ENCODE measurements at places on chromosomes 7 and 10.

DNA sequence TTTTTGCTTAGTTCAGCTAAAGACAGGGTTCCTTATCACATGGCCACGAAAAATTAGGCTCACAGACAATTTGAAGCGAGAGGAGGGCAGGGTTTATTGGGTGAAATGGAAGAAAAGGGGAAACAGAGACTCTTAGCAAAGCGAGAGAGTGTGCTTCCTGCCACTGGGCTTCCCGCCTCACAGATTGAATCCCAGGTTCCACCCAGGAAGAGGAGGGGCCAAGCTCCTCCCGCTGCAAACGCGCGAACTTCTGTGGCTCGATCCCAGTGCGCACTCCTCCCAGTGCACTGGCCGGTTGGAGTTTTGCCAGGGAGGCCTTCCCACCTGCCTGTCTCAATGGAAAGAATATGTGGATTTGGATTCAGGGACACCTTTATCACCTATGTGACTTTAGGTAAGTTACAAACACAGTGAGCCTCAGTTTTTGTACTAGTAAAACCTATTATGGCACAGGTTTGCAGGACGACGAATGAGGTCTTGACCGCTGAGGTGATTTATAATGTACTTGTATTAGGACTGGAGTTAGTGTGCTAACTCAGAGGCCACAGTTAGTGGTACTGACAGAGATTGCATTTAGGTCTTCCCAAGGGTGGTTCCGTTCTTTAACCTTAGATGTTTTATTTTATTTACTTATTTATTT is 48.5 kb upstream of the SP8 start:
- no peak for DNase-seq

GRCh38 chr7:83946801-83947200 is 247.8 kb downstream of the SEMA3A start:
- DNase-seq = no peak

- DNase-seq = no peak
Measured at GRCh38 chr7:125450749-125451148, 521.1 kb upstream of the POT1 start.

DNA sequence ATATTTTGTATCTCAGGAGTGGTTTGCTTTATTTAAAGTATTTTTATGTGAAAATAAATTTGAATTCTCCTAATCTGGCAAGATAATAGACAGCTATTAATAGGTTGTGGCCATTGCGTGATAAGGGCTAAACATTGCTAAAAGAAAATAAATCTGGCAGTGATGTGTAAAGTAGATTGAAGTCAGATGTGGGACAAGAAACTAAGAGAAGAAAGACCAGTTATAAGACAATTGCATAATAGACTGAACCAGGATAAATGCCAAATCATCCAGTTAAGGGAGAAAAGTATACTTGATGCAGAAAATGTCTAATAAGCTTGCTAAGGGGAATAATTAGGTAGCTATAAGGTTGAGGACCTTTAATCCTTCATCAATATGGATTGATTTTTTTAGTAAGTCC is 197.5 kb upstream of the CSTF2T start:
- no peak for DNase-seq

GRCh38 chr10:78604721-78605120 is 464.0 kb upstream of the ZMIZ1 start:
- DNase-seq = no peak

DNA sequence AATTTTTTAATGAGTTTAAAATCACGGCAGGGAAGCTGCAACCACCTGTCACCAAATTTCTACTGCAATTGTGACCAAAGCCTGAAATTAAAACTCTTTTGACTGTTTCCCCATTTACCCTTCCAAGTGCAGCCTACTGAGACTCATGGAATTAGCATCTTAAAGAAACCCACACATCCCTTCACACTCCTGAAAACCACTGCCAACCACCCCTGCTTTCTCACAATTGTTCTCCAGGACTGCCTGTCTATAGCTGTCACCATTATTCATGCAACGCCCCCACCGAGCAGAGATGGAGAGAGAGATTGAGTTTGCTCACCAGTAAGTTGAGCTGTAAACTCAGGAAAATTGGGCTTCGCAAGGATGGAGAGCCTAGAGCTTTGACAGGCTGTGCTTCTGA is 383.8 kb upstream of the SORCS1 start:
- DNase-seq = no peak

GRCh38 chr10:78401624-78402367 is 368.1 kb downstream of the RPS24 start:
- DNase-seq = no peak

- no peak for DNase-seq
Measured at GRCh38 chr7:76343294-76343930, 15.4 kb downstream of the YWHAG start.

- no peak for DNase-seq
Measured at GRCh38 chr7:30761214-30762156, 9.6 kb downstream of the INMT start.

GRCh38 chr10:125264757-125265578 is 104.6 kb upstream of the CTBP2 start:
- DNase-seq = no peak

GRCh38 chr10:1520909-1521565 is 216.3 kb downstream of the ADARB2 start:
- no peak for DNase-seq

DNA sequence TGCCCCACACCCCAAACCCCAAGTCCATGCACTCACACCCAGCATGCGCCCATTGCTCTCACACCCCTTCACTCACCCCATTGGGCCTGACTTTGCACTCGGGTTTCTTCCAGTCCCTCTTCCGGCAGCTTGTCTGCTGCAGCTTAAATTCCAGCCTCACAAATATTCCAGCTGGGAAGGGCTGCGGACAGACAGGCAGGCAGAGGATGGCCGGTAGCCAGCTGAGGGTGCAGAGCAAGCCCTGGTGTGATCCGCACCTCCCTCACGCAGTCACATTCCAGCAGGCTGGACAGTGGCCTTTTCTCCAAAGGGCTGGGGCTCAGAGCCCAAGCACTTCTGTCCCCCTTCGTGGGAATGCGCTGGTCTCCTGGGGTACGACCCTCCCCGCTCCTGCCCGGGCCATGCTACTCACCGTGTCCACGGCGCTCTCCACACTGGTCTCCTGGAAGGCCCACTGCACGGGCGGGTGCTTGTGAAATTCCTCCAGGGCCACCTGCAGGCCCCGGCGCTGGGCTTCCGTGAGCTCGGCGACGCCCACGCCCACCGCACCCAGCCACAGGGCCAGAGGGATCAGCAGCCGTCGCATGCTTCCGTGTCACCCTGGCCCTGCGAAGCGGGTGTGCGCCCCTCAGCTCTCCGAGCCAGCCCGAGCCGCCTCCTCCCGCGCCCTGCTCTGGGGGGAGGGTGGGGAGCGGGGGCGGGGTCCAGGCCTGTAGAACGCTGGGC is 1.2 kb downstream of the RARRES2 start:
- no peak for DNase-seq

DNA sequence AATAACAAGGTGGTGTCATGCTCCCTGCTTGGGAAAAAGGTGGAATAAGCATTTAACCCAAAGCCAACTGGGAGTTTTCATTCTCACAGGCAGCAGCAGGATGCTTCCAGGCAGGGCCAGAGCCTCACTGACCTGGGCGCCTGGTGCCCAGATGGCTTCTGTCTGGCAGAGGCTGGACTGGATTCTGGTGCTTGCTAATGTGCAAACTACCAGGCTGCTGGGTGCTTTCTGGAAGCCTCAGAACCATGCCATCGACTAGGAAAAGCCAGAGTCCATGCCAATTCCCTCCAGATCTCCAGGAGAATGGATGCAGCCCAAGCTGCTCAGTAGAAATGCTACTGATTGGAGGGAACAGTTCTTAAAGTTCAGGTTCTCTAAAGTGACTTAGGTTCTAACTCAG is 36.2 kb downstream of the VIPR2 start:
- DNase-seq = no peak

DNA sequence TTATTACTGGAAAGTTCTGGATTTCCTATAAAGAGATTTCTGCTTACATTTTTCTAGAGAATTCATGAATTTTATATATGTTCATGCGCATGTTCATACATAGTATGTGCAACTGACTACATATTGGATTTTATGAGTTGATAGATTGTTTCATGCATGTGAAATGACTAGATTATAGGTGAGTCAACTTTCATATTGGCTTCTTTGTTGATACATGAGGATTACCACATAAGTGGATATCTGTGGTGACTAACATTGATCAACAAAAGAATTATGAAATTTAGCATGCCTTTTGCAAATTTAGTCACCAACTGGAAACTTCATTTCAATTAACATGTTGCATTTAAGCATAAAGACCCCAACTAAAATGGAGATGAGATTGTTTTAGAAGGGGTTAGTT is 99.0 kb downstream of the GNAT3 start:
- DNase-seq = no peak

DNA sequence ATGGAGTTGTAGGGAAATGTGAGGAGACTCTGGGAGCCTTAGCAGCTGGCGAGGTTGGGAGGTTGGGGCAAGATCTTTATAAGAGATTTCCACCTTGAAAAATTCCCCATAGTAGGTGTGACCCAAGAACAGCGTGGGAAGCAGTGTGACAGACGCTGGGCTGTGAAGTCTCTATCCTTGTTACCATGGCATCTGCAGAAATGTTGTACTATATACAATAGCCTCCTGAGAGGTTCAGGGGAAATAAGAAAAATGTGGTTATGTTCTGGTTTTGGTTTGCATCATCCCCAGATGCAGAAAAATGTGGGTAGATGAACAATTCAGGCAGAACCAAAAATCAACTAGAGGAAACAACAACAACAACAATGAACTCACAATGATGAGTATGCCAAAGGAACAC is 498.6 kb downstream of the SH2D4B start:
- no peak for DNase-seq

DNA sequence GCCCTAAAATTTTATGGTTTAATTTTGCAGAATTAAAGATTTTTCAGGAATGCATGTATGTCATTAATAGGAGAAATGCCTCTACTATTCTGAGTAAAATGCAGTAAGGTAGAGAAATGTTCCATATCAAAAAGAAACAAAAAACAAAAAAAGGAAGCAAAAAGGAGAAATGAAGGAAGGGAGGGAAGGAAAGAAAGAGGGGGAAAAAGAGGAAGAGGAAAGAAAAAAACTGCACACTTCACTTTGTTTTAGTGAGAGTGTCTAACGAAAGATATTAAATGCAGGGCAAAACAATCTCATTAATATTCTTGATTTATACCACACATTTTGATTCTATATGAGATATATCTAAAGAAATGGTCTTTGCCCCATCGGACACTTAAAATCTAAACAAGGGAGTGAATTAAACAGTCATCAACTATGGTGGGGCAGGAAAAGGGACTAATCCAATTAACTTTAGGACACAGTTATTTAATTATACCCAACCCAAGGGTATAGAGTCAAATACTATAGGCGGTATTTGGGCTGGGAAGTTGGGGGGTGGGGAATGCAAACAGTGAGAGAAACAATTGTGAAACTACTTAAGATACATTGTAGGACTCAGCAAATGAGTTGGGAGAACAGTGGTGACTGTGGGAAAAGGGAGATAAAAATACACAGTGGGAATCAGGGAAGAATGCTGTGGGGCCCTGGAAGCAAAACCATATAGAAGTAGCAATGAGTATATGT is 27.0 kb downstream of the IMMP2L start:
- no peak for DNase-seq

GRCh38 chr10:80204677-80205476 is 460 bp downstream of the ANXA11 start:
- DNase-seq = no peak

- no peak for DNase-seq
Measured at GRCh38 chr10:77360835-77361234, 276.8 kb downstream of the KCNMA1 start.

DNA sequence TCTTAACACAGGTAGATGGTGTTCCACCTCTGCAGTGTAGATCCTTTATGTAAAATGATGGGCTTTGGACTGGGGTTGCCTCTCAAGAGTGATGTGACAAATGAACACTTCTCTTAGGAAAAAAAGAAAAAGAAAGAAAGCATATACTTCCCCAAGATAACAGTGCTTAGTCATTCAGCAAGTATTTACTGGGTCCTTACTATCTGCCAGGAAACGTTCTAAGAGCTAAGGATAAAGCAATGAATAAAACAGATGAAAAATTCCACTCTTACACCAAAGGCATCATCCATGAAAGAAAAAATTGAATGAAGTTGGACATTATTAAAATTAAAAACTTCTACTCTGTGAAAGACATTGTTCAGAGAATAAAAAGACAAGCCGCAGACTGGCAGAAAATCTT is 177.3 kb downstream of the C7orf25 start:
- no peak for DNase-seq

- no peak for DNase-seq
Measured at GRCh38 chr10:91987397-91988037, 63.9 kb downstream of the BTAF1 start.

- DNase-seq = no peak
Measured at GRCh38 chr7:42125321-42125720, 111.7 kb downstream of the GLI3 start.

- no peak for DNase-seq
Measured at GRCh38 chr7:133353775-133354174, 100.9 kb downstream of the EXOC4 start.

DNA sequence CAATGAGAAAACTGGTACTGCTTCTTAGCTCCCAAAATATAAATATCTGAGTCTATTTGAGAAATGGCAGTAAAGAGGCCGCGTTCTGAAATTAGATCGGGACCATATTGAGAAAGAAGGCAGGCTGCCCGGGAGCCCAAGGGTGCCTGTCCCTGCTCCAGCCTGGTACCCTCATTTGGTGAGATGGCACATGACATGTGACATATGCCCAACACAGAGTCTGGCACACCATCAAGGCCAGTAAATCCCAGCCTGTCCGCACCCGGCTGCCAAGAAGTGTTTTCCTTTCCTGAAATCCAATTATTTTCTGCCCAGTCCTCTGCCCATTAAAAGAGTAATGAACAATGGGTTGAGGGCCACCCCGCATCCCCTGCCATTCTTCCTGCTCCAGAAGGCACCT is 66.4 kb downstream of the CDH23 start:
- DNase-seq = no peak

GRCh38 chr10:103552856-103553742 is 59.6 kb downstream of the NEURL1 start:
- no peak for DNase-seq

DNA sequence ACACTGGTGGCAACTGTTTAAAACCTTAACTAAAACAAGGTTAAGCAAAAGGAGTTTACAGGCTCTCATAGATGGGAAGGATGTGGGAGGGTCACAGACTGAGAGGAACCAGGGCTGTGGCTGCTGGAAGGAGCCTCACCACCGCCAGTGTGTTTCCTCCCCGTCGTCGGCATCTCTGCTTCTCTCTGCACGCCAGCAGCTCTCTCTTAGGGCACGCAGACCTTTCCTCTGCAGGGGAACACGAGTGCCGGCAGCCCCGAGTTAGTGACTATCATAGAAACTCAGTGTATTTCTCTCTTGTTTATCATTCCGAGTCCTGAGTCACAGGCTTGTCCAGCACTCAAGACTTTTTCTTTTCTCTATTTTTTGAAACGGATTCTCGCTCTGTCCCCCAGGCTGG is 8.1 kb upstream of the SH2D4B start:
- peak; percentile 7 for DNase-seq

- DNase-seq = no peak
Measured at GRCh38 chr7:70791341-70791740, 340.6 kb upstream of the GALNT17 start.

- DNase-seq = no peak
Measured at GRCh38 chr10:123651421-123652047, 14.6 kb upstream of the GPR26 start.
